ENCODE measurements at places on chromosomes 1 and 21.
A peak's percentile ranks its signal among the peaks of the same experiment; 100 is the strongest.

DNA sequence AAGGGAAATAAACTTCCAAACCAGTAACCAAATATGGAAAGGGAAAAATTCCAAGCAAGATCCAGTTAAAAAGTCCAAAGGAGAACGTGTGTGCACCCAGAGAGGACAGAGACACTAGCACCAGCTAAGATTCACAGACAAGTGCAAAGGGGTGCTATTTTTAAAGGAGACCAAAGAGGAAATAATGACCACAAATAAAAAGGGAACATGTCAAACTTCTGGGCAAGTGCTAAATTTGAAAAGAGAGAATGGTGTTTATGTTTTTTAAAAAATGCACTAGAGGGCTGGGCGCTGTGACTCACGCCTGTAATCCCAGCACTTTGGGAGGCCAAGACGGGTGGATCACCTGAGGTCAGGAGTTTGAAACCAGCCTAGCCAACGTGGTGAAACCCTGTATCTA, 8.6 kb downstream of the JAM2 start:
- peak; percentile 27 for DNase-seq

DNA sequence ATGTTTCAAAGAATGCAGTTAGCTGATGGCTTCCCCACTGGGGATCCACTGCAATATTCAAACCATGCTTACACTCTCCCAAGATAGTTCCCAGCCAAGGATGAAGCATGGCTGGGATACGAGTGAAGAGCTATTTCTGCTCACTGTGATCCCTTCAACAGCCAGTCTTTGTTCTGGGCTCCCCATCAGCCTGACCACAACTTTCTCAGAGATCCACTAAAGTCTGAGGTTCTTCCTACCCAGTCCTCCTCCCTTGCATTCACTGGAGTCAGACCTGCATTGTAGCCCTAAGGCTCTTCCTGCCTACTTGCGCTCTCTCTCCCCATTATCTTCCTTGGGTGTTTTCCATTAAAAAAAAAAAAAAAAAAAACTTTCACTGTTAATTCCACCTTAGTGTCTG, 101.4 kb downstream of the TTLL7 start:
- DNase-seq, result no peak

- DNase-seq, result no peak
Measured at GRCh38 chr1:102937401-102937800, 170.9 kb downstream of the COL11A1 start.

DNA sequence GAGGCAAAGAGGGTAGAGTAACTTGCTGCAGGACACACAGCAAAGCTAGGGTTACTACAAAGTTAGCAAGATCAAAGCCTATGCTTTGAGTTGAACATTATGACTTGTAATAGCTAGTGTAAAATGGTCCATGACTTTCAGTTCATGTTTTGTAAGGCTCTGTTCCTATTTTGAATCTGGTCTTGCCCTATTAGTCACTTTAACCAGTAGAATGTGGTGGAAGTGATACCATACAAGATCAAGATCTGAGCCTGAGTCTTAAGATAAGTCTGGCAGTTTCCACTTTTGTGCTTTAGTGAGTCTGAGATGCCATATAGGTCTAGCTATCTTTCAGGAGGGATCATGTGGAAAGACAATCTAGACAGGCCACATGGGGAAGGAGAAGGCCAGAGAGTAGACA, 282.1 kb upstream of the BRINP3 start:
- DNase-seq, result no peak

DNA sequence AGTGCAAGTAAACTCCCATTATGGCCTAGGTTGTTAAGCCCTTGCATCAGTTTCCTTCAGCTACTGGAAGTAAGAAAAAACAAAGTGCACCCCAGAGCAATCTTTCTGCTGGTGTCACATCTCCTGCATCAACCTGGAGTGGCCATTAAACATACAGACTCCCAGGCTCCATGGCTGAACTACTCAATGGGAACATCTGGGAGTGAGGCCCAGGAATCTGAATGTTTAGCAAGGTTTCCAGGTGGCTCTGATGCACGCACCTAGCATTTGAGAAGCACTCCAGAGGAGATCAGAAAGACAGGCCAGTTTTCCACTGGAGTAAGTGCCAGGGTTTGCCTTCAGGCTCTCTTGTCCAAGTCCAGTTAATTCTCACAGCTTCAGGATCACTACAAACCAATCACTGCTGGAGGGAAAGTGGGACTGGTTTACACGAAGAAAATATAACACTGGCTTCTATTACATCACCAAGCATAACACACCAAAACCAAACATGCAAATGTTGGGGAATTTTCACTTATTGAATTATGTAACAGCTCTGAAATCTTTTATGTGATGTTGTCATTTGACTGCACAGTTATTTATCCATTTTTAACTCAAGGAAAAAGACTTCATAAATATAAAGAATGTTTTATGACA, 22.3 kb upstream of the ABCA4 start:
- no peak for DNase-seq

DNA sequence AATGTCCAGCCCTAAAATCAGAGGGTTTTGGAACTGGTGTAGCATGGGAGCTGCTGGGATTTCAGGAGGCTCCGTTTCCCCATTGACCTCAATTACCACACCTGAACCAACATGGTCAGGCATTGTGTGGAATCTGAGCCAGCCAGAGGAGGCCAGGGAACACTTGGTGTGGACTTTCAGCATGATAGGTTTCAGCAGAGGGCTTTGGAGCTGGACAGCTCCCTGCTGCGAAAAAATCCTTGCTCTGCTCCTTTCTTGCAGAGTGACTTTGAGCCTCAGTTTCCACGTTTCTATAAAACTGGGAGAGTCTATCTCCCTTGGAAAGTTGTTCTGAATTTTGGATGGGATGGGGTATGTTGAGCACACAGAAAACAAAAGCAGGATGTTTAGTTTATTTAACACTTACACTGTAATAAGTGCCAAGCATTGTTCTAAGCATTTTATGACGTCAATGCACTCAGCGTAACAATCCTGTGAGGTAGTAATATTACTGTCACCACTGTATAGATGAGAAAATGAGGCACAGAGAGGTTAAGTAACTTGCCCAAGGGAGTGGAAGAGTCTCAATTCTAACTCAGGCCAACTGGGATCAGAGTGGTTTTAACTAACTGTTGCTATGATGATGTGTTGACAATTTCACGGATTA, 168.0 kb downstream of the GRIK3 start:
- DNase-seq, result no peak

- DNase-seq, result no peak
Measured at GRCh38 chr1:49234988-49235387, 458.3 kb upstream of the BEND5 start.

- peak; percentile 53 for DNase-seq
Measured at GRCh38 chr1:32716312-32717148, 14.0 kb upstream of the SYNC start.

DNA sequence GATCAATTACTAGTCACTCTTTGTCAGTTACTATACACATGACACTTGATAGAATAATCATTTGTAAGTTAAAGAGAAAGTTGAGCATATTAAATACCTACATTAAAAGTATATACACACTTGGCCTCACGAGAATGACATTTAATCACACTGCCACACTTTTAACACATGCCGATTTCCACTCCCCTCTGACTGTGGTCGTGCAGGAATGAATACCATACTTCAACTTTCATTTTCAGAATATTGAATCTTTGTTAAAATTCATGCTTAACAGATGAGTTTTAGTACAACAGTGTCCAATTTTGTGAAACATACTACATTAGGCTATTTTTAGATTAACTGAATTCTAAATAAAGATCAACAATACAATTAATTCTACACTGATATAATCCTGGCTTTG, 78.2 kb upstream of the SDC3 start:
- DNase-seq, result no peak

- DNase-seq, result peak; percentile 25
Measured at GRCh38 chr1:154760469-154760933, 109.6 kb downstream of the KCNN3 start.

DNA sequence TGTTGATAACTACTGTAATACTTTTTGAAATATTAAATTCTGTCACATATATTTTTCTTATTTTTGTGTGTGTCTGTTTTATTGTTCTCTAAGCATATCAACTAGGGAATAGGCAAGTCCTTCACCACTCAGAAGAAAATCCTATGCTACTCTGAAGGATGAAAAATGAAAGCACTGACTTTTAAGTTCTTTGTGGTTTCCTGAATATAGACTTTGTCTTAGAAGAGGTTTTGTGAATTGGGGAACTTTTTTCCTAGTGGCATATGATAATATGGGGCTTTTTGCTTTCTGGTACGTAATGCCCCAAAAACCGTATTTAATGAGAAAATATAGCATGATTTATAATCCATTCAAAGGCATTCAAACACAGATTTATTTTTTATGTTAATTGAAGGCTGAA, 136.0 kb downstream of the SNX7 start:
- DNase-seq, result no peak

- no peak for DNase-seq
Measured at GRCh38 chr21:45514311-45515021, 27.8 kb downstream of the SLC19A1 start.

- no peak for DNase-seq
Measured at GRCh38 chr1:205060746-205061145, 17.7 kb downstream of the CNTN2 start.

DNA sequence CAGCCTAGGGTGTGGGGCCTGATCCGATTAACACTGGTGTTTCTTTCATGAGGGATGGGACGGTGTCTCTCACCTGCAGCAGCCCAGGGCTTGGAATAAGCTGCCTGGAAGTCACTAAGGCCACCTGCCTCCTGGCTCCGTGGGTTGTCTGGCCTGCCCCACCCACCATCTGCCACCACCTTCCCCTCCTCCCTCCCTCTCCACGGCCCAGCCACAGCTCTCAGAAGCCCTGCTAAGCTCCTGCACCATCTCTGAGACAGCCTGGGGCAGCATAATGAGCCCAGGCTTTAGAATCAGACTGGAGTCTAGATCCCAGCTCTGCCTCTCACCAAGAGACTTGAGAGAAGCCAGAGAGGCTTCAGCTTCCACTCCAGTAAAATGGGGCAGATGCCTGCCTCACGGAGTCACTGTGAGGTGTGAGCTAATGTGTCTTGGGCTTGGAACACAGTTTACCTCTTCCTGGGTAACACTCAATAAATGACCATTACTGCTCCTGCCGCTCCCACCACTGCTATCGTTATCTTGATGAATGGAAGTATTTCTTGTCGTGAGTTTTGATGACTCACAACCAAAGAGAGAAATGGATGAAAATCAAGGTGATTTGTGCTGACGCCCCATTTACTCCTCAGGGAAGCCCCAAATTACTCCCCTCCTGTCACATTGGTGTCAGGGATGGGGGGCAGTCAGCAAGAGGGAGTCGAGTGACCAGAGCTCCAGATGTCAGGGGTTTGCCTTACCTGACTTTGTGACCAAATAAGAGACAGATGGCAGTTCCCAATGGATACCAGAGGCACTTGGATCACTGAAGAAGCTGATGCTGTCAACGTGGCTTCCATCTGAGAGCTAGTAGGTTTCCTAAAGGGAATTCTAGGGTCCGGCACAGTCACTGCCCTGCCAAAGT, 23.5 kb upstream of the C1QA start:
- DNase-seq, result no peak

GRCh38 chr1:224616756-224617409, 766 bp downstream of the CNIH3 start:
- peak; percentile 41 for DNase-seq

DNA sequence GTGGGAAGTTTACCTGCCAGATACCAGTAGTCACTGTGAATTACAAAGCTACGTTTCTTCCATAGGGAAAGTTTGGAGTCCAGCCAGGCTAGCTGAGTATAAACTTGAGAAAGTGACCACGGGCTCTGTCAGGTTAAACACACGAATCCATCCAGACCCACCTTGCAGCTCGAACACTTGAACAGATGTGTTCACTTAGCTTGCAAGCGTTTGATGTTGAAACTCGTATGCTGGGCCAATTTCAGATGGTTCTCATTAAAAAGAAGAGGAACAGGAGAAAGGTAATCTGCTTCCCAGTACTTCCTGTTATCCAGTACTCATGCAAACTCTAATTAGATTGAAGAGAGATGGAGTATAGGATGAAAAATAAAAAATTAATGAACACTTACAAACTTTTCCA, 636.4 kb downstream of the SMYD3 start:
- no peak for DNase-seq

DNA sequence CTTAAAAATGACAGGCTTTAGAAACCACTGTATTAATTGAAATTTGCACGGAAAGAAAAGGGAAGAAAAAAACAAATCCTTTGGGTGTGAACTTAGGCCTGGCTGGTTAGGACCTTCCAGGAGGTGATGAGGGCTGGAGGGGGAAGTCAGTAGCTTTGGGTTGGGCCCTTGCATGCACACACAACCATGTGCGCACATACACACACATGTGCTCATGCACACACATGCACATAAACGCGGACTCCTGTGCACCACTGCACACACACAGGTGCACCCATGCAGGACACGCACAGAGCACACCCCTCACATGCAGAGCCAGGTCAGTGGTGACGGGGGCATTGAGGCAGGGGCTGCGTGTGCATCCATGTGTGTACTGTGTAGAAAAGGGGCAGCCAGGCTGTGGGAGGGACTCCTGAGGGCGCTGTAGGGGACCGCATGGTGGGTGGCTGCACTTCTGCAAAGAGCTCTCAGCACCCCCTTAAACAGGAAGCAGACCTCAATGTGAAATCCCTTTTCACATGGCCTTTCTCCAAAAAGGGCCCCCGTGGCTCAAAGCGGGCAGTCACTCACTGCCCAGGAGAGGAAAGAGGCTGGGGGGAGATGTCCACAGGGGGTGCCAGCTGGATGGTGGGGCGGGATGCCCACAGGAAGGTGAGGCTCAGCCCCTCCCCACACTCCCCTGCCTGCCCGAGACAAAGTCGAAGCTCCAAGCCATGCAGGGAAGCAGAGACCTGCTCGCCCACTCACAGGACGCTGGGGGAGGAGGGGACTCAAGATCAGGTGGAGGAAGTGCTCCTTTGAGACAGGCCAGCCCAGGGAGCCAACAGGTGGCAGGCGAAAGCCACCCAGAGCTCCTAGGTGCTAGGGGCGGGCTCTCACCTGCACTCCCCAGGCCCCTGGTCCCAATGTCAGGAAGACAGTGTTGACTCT, 95.2 kb downstream of the ITPKB start:
- DNase-seq, result peak; percentile 93

- no peak for DNase-seq
Measured at GRCh38 chr1:156229809-156230472, 12.0 kb upstream of the BGLAP start.

DNA sequence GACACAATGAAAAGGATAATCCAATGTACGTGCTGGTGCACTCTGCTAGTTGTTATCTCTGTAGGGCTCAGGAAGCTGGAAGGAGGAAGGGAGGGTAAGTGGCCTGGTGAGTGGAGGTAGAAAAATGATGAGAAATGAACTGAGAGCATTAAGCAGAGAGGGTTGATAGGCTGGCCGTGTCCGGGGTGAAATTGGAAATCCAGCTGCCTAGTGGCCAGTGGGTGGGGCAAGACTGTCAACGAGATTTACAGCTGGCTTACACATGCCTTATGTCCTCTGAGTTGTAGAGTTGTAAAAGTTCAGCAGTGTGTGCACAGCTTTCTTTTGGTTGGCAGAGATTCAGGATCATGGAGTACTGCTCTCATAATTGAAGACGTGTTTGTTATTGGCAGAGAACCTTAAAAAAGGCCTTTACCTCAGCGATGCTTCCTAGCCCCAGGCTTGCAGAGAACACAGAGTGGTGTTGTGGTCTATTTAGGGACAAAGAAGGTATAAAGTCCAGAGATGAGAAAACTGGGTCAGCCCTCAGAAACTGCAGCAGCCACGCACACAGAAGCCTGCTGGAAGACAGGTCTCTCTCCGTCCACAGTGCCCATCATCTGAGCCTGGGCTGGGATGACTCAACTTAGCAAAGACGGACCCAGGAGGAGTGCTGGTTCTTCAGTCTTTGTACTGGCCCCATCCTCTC, 132.4 kb downstream of the EDEM3 start:
- no peak for DNase-seq

- no peak for DNase-seq
Measured at GRCh38 chr1:150574260-150575071, 4.9 kb downstream of the MCL1 start.

GRCh38 chr1:180026556-180026955, 71.9 kb downstream of the CEP350 start:
- no peak for DNase-seq
